ENCODE measurements at places on chromosomes 11 and 22. TPM values are rescaled to one million over a fixed set of nuclear protein-coding genes. Genes with fewer than 3 reads are reported as not detected.

NFAM1 gene
- not detected for total RNA-seq

- no peak for DNase-seq
Observed at GRCh38 chr11:80862011-80862410, 1421.2 kb upstream of the TENM4 start.

GRCh38 chr22:36497910-36498665, 8.8 kb downstream of the FOXRED2 start:
- no peak for DNase-seq

DNA sequence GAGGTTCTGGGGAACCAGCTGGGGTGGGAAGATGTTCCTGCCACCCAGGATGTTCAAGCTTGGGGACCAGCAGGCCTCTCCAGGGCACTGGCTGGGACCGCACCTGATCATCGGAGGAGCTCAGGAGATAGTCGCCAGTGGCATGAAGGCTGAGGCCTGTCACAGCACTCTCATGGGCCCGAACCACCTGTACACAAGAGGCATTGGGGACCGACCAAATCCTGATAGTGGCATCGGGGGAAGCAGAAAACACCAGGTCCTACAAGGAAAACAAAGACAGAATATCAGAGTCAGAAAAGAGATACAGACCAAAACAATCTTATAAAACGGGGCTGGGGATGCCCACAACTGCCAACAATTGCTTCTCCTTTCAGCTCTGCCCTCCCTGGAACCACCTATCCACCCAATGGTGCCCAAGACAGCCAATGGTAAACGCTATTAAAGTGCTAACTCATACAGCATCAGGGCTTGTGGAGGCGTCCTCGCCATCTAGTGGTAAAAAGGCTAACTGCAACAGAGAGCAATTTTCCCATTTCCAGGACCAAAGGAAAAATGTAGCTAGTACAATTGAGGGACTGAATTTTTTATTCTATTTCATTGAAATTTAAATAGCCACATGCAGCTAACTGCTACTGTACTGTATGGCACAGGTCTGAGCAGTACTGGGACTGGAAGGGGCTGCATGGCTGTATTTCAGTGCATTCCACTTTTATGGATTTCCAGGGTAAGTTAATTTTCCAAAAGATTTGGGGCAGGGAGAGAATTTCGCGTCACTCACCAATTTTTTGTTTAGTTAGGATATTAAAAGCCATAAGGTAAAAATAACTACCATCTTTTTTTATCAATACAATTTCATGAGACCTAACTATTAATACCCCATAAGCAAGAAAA, 7.1 kb downstream of the PRPF19 start:
- DNase-seq, result peak; percentile 18

DNA sequence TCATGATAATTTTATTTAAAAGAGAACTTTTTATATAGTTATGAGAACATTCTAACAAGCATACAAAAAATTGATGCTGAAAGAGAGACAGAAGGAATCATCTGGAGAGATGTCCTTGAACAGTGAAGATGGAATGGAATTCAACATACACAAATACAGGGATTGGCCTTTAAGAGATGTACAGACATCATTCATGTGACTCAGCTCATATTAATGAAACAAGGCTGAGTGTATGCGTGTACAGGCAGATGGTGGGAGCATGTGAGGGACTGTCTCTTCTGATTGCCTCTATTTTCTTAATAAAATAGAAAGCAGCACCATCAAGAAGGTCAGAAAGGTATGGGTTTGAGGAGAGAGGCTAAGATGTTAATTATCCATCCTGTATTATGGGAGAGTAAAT, 793.3 kb downstream of the CNTN5 start:
- no peak for DNase-seq

DNA sequence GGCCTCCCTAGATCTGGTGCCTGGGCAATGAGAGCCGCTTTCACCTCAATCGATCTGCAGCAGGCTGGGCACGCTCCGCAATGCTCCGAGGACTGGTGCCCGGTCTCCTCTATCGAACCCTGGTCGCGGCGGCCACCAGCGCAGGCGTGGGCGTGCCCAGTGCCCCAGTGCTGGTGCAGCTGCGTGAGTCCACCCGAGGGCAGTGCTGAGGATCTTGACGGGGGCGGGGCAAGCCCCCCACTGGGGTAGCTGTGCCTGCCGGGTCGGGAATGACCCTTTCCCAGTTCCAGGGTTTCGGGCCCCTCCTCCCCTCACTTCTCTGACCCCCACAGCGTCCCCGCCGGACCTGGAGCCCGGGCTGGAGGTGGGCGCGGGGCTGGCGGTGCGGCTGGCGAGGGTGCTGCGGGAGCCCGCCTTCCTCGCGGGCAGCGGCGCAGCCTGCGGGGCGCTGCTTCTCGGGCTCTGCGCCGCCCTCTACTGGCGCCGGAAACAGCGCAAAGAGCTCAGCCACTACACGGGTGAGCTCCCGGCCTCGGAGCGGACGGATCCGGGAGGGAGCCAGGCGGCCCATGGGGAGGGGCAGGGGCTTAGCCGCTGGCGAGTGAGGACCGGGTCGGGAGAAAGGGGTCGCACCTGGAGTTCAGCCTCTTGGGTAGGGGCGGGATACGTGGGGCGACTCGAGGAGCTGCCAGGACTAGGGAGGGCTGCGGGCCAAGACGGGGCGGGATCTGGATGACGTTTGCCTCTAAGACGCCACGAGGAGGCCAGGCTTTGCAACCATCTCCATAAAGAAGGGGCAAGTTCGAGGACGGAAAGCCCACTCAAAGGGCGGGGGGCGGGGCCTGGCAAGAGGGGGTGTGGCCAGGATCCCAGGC, 10.9 kb downstream of the ROBO3 start:
- DNase-seq, result peak; percentile 88

DNA sequence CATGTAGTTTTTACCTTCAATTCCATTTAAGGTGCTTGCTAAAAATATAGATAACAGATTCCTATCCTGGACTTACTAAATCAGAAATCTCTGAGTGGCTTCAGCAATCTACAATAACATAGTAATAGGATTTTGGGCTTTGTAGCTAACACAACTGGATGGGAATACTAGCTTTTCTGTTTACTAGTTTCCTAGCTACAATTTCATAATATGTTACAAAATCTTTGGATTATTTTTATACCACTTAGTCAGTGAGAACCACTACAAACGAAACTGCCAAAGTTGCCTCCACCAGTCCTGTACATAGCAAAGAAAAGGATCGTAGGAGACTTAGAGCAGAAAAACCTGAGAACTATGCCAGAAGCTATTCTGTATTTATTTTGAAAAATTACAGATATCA, 87.7 kb upstream of the ANO3 start:
- DNase-seq, result peak; percentile 2
